CD4-positive, alpha-beta T cell (primary cell): ENCODE measurements at places on chromosomes 5 and 9.

DNA sequence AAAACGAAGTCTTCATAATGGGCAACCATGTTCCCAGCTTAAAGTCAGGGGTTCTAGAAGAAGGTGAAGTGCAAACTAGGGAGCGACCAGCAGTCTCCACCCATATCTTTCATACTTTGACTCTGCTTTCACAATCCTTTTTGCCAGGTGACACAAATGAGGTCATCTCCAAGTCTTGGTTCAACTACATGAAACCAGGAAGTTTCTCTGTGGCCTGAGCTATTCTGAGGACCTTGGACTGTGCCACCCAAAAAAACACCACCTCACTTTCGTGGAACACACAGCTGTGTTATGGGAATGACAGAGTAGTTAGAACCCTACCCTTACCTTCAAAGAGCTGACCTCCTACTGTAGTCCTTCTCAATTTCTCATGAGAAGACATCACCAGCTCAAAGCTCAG lies 309.2 kb downstream of the AGTPBP1 start:
- DNase-seq = no peak

DNA sequence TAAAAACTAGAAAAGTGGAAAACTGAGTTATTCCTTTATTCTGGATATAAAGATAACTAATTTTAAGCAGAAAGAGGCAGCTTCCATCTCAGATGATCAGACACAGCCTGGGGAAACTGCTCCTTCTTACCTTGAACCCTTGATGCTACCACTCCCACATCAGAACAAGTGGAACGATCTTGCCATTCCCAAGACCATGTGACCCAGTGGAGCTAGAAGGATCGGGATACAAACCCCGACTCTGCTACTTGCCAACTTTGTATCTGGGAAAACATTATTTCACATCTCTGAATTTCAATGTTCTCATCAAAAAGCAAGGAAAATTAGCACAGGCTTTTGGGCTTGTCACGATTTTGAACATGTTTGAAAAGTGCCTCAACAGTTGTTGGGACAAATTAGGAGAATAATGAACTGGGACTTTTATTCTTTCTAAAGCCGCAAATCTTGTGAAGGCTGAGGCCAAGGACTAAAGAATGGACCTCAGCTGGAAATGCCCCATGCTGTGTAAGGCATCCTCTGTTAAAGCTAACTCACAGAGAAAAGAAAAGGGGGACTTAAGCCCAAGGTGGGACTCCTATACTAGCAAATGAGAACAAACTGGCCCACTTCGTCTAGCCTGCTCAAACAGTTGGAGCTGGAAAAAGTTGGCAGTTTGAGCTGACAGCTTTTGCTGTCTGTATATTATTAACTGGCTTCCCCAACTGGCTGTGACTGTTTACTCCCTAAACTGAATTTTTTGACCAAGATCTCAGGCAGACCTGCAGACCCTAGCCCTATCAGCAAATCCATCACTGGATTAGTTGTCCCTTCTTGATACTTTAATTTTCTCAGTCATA lies 552.3 kb downstream of the EFNA5 start:
- no peak for DNase-seq

GRCh38 chr9:129178568-129179382 lies 714 bp upstream of the IER5L start:
- no peak for DNase-seq

DNA sequence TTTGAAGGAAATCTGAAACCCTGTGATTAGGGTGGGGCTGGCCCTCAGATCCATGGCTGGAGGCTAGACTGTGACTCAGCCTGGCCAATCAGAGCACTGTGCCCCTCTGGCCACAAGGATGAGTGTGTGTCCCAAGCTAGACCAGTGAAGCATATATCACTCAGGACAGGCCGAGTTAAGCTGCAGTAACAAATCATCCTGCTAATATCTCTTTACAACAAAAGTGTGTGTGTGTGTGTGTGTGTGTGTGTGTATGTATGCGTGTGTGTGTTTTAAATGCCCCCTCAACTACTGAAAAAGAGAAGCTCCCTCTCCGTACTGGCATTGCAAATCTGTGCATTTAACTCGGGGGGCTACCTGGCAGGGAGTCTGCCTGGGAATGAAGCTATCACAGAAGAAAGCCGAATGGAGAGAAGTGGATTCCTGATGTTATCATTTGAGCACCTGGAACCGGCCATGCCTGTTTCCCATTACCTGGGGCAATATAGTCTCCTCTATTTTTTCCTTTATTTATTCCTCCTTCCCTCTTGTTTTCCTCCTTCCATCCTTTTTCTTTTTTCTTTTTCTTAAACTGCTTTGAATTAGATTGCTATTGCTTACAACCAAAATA lies 25.6 kb downstream of the STC2 start:
- no peak for DNase-seq

GRCh38 chr5:96537386-96537785 lies 104.3 kb upstream of the PCSK1 start:
- no peak for DNase-seq

GRCh38 chr9:32251539-32251938 lies 132.9 kb upstream of the ACO1 start:
- DNase-seq = no peak

GRCh38 chr5:91521334-91521733 lies 138.2 kb upstream of the ARRDC3 start:
- no peak for DNase-seq

DNA sequence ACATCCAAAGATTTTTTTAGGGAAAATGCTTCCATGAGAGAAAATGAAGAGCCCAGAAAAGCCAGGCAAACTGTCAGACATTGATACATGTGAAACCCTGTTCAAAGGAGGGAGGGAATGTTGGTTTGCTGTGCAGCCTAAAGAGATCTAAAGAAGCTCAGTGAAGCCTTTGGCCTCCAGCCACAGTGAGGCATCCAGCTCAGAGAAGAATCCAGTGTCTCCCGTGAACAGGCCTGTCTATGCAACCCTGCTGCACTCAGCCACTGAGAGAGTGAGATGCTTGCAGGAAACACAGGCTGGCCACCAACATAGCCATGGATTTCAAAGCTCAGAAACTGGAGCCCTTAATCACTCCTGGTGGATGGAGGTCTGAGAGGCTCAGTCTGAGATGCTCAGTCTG lies 171.4 kb upstream of the PLCXD3 start:
- no peak for DNase-seq

GRCh38 chr5:109681763-109682162 lies 8.0 kb upstream of the MAN2A1 start:
- no peak for DNase-seq

DNA sequence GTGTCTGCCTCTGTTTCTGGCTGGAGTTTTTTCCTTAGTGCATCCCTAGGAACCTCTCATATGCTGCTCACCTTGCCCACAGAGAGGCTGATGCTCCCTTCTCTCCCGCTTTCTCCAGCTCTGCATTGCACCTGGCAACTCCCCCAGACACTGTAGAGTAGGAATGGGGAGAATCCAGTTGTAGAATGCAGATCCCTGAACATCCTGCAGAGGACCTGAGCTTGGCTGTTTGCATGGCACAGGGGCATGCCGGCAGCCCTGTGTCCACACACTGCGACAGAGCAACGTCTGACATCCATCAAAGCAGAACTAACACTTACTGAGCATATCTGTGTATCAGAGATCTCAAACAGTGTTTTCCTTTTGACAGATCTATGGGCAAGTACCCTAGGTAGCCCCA lies 19.9 kb downstream of the IDNK start:
- DNase-seq = no peak

DNA sequence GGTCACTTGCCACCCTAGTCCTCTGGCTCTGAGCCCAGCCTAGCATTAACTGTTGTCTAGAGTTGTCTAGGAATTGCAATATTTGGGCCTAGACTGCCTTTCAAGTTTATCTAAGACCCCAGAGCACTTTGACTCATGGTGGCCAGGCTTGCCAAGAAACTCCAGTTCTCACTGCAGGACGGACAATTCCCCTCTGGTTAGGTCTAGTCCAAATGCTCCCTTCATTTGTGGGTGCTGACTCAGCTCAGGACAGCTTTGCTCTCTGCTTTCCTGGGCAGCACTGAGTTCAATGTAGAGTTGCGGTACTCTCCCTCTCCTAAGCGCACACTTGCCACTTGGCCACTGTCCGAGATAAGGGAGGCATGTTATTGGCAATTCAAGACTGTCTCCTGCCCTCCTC lies 619.4 kb downstream of the TLE1 start:
- no peak for DNase-seq

DNA sequence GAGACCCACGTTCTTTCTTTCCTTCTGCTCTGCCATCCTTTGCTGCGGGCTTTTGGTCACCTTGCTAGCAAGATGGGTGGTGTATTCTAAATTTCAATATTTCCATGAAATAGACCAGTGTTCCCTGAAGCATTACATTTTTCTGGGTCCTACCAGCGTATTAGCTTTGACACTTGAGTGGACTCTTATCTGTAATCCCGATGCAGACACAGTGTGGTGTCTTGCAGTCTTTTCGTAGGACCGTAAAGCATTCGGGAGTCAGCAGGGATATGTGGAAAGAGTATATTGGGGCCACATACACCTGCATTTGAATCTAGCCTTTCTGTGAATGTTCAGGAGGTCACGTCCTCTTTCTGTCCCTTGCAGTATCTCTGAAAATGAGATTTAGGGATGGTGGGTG lies 124.7 kb upstream of the CPEB4 start:
- DNase-seq = no peak

- peak; percentile 22 for DNase-seq
These were observed 97.9 kb upstream of the MAP3K1 start for GRCh38 chr5:56717253-56717987.

DNA sequence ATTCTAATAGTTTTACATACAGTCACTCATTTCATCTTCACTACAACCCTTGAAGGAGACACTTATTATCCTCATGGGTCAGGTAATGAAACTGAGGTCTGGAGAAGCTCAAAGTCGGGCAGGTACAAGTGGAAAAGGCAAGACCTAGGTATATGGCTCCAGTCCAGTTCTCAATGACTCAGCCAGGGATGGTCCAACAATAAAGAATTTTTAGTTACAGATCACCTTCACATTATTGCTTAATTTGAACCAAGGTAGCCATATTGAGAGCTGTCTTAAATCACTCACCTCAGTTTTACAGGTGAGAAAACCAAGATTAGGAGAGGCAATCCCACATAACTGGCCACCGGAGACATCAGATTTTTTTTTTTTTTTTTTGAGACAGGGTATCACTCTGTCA lies 55.4 kb downstream of the PTPN3 start:
- no peak for DNase-seq

DNA sequence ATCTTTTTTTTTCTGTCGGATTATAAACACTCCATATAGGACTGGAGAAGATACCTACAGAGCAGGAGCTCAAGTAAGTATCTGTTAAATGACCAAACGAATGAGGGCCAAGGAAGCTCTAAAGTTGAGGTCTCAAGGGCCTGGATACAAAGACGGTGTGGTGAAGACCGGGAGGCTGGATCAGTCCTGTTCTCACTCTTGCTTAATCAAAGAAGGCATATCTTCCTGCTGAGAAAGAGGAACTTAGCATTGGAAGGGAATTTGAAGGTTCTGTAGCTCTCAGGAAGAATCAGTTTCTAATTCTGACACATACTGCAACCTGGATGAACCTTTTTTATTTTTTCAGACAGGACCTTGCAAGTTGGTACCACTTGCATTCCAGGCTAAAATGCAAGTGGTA lies 28.3 kb upstream of the PAX5 start:
- DNase-seq = no peak

DNA sequence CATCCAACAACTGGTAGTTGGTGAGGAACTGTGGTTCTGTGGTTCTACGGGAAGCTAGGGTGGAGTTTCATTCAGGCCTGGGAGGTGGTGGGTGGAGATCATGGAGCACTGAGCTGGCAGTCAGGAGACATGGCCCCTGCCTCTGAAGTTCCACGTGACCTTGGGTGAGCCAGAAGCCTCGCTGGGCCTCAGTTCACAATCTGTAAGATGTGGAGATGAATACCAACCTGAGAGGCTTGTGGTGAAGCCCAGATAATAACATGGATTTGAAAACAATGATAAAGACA lies 177.9 kb downstream of the MACROH2A1 start:
- no peak for DNase-seq

DNA sequence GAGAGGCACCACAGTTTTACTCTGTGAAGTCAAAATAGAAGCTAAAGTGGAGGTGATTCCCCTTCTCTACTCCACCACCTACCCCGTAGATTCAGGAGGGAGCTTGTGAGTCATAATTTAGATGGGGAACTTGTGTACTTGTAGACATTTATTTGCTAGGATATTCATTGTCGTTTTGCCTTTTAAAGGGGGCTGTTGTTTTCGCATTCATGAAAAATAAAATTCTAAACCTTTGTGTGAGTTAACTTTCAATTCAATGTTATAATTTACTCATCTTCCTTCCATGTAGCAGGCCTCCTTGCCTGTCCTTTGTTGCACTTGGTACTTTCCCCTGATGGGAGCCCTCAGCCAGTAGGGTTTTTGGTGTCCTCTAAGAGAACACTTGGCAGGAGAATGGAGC lies 22.0 kb downstream of the SECISBP2 start:
- no peak for DNase-seq

- no peak for DNase-seq
These were observed 23.7 kb downstream of the SNX30 start for GRCh38 chr9:112774006-112774996.

GRCh38 chr9:83284746-83285145 lies 221.8 kb upstream of the RASEF start:
- no peak for DNase-seq

DNA sequence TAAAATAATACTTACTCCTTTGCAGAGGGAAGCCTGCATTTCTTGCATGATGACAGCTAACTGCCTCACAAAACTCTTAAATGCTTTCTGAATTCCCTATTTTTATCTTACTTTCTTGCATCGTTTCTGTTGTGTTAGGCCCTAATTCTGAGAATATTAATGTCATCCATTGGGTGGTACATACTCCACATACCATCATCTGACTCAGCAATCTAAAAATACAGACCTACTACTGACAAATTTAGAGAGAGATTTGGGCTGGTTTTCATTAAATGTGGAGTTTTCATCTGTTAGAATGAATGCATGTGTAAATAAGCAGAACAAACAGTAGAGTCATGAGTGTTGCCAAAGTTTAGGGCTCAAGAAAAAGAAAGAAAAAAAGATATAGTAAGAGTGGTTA lies 26.5 kb upstream of the KCNN2 start:
- DNase-seq = no peak

DNA sequence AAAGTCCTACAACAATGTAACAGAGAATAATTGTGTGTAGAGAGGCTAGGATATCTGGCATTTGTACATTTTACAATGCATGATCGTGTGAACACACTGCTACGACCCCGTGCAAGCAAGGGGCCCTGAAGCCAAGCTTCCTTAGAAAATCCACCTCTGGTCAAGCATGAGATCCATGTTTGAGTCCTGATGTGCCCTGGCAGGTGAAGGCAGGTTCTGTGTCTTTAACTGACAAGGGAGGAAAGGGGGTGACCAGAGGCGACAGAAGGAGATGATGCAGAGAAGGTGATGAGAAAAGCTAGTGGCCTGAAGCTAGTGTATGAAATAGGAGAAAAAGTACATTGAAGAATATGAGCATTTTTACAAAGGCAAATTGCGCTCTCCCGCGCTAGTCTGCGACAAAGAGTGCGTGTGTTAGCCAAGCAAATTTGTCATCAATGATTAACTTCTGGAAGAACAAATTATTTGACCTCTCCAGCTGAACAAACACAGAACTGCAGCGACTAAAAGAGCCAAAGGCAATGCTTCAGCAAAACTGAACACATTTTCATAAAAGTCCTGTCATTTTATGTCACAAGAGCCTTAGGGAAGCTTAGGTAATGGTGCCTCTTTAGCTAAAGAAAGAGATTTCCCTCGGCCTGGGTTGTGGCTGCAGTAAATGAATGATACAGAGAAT lies 101.7 kb upstream of the DAPK1 start:
- no peak for DNase-seq

- no peak for DNase-seq
These were observed 92.1 kb downstream of the HCN1 start for GRCh38 chr5:45604092-45604491.

GRCh38 chr5:139651043-139651834 lies 3.1 kb downstream of the CXXC5 start:
- no peak for DNase-seq
